Endothelial cell of coronary artery (primary cell): ENCODE measurements at places on chromosomes 12 and 14. TPM values are rescaled to one million over a fixed set of nuclear protein-coding genes. Genes with fewer than 3 reads are reported as not detected.

The TEX52 gene
- total RNA-seq, result not detected in 2 replicates

The OR10G3 gene
- total RNA-seq, result not detected in 2 replicates

The FGF6 gene
- not detected in 2 replicates for total RNA-seq

The NFATC4 gene
- total RNA-seq, result 14.8 and 25.8 TPM in 2 replicates

The GPR132 gene
- 0.18 TPM in 1 of 2 replicates, not detected in the other for total RNA-seq

The G2E3 gene
- total RNA-seq, result 17.7 and 20.0 TPM in 2 replicates

The SFSWAP gene
- total RNA-seq, result 17.0 and 24.6 TPM in 2 replicates

The OLR1 gene
- not detected in 2 replicates for total RNA-seq

The GABARAPL1 gene
- total RNA-seq, result 38.8 and 52.2 TPM in 2 replicates

The NGB gene
- not detected in 2 replicates for total RNA-seq

The CISTR gene
- not detected in 2 replicates for total RNA-seq

The CCDC38 gene
- not detected in 2 replicates for total RNA-seq

The LDHB gene
- total RNA-seq, result 739 and 748 TPM in 2 replicates

The NR1H4 gene
- not detected in 2 replicates for total RNA-seq

The MYH7 gene
- not detected in 2 replicates for total RNA-seq

The INHBE gene
- total RNA-seq, result not detected in 2 replicates

The HOXC13 gene
- not detected in 2 replicates for total RNA-seq

The OR8S1 gene
- total RNA-seq, result not detected in 2 replicates

The ATP2A2 gene
- 99.8 and 148 TPM in 2 replicates for total RNA-seq

The KRT85 gene
- not detected in 2 replicates for total RNA-seq

The CCT2 gene
- total RNA-seq, result 271 and 286 TPM in 2 replicates

The AKAP3 gene
- 0.47 and 0.90 TPM in 2 replicates for total RNA-seq

The SIX1 gene
- 0.27 and 0.28 TPM in 2 replicates for total RNA-seq

The ERBB3 gene
- 0.18 TPM in 1 of 2 replicates, not detected in the other for total RNA-seq

The KIF5A gene
- under 0.01 and 0.09 TPM in 2 replicates for total RNA-seq

The ACRBP gene
- 0.27 and 0.28 TPM in 2 replicates for total RNA-seq

The REP15 gene
- total RNA-seq, result 1.5 and 1.7 TPM in 2 replicates

The HPD gene
- not detected in 2 replicates for total RNA-seq

The PRH2 gene
- not detected in 2 replicates for total RNA-seq

The PTGER2 gene
- 1.4 TPM in 1 of 2 replicates, not detected in the other for total RNA-seq

The DRAM1 gene
- 18.4 and 27.4 TPM in 2 replicates for total RNA-seq

The OR10AD1 gene
- total RNA-seq, result not detected in 2 replicates

The SERPINA10 gene
- total RNA-seq, result not detected in 2 replicates

The SRP54 gene
- total RNA-seq, result 70.7 and 79.6 TPM in 2 replicates

The TAS2R7 gene
- total RNA-seq, result 0.09 TPM in 1 of 2 replicates, not detected in the other
